ENCODE measurements at places on chromosomes 5 and 9.

- DNase-seq, result peak; percentile 53
Measured at GRCh38 chr9:90141723-90142122, 500.9 kb downstream of the DIRAS2 start.

GRCh38 chr9:88391921-88392320, 3.7 kb downstream of the SPIN1 start:
- DNase-seq, result no peak

- DNase-seq, result peak; percentile 50
Measured at GRCh38 chr9:126965541-126966428, 51.2 kb downstream of the RALGPS1 start.

GRCh38 chr5:53276825-53277224, 167.3 kb upstream of the MOCS2 start:
- DNase-seq, result peak; percentile 53

DNA sequence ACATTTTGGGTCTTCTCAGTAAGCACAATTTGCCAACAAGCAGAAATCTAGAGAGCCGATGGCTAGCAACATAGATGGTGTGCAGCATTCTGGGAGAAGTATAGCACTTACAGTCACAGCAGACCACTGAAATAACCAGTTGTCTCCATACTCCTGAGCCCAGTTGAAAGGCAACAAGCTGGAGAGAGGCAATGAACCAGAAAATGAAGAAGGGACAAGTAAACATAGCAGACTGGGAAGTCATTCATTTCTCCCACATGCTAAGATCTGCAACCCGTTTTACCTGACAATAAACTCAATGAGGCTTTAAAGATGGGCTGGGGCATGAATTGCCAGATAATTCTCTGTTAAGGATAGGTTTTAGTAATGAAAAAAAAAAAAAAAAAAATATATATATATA, 575.6 kb upstream of the GRAMD2B start:
- DNase-seq, result no peak

DNA sequence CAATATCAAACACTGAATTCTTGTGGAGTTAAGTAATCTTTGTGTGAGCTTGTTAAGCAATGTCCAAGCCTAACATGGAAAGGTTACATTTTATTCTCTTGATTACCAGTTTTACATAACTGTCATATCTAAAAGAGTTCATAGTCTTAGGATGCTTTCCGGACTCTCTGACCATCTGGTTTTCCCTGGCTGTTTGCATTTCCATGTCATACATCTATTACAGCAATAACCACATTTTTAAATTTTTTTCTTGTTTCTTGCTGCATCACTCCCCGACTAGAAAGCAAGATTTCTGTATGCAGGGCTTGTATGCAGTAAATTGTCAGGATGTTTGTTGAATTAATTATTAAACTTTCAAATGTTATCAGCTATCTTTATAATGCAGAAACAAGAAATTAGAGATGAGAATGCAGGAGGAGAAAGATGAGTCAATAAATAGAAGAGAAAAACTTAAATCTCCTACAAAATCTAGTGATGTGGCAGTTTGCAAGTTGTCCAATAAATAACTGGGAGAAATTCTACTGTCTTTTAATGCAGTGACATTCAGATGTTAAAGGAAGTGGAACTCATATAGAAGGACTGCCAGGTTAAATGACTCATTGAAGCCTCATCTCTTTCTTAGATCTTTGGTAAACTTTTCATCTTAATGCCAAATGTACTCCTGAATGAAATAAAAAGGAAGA, 179.6 kb upstream of the SGCD start:
- DNase-seq, result no peak

- DNase-seq, result no peak
Measured at GRCh38 chr5:30811298-30811697, 382.2 kb upstream of the CDH6 start.

GRCh38 chr5:63959177-63959982, 2.9 kb downstream of the HTR1A start:
- no peak for DNase-seq

DNA sequence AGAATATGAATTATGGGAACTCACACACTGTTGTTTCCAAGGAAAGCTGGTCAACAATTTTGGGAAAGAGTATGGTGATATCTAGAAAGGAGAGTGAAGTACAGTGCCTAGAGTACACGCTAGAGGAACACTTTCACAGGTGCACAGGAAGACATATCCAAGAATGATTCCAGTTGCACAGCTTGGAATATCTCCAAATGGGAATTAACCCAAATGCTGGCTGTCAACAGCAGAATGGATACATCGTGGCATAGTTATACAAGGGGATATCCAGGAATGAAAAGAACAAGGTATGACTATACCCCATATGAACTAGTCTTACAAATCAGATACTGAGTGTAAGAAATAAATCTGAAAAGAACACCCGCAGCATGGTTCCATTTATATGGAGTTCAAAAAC, 231.3 kb downstream of the FSTL4 start:
- no peak for DNase-seq

DNA sequence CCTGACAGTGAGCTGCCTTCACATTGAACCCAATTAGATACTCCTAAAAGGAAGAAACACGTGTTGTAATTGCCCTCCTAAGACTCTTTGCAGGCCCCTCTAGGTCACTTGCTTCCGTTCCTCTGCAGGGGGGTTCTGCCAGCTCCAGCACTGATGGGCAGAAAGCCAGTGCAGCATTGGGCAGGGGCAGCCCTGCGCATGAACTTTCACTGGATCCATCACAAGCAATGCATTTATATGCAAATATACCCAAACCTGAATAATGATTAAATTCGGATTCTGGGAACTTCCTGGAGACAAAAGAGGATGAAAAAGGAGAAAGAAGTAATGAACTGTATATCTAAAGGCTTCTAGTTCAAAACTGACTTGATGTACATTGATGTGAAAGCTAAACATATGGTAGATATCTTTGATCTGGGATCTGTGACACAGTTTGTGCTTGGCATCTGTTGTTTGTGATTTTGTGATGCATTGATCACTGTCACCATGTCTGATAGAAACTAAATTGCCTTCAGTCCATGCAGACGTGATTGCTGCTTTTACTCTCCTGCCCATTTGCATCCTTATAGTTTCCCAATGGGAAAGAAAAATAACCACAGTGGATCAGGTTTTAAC, 313.4 kb downstream of the DEPDC1B start:
- DNase-seq, result no peak

- no peak for DNase-seq
Measured at GRCh38 chr9:16090907-16091629, 538.2 kb downstream of the CCDC171 start.

DNA sequence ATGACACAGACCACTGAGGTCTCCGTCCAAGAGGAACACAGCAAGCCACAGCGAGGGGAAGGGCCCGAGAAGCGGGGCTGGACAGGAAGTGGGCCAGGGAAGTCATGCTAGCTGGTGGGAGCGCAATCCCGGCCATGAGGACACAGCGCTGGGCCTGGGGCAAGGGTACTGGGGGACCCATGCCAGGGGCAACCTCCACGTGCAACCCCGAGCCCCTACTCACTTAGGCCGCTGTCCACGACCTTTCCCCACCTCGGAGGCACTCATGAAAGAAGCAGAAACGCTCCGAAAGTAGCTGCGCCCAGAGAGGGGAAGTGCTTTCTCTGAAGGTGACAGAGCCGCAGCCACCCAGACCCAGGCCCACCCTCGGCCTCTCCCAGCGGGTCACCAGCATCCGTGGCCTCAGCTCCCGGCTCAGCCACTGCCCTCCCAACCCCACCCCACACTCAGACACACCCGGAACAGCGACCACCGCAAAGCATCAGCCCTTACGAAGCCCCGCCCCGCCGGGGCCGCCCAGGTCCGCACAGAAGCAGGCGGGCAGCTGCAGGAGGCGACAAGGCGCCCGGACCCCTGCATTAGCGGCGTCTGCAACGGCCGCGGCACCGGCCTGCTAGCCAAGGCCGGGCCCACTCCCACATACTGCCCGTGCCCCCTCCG, 782 bp downstream of the BICD2 start:
- peak; percentile 57 for DNase-seq
